Activated T-cell treated with anti-CD3 and anti-CD28 coated beads for 4 hours (primary cell): ENCODE measurements at places on chromosomes 4 and X.

DNA sequence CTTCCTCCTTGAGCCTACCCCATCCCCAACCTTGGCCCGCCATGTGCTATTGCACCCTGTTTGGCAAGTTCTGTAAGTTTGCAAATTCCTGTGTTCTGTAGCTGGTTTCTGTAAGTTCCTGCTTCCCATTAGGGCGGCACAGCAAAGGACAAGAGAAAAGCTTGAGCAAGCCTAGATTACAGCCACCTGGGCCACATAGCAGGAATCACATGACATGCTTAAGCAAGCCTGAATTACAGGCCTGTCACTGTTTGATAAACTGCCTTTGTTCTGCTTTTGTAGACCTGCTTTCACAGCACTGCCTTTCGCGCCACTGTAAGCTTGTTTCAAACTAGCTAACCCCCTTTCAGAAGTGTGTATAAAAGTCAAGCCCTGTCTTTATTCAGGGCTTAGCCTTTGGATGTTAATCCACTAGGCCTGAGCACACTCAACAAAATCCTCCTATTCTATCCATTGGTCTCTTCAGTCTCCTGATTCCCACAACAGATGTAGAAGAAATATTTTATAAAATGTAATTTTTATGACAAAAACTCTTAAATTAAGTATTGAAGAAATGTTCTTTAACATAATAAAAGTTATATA lies 906.8 kb upstream of the NDST4 start:
- DNase-seq: no peak

DNA sequence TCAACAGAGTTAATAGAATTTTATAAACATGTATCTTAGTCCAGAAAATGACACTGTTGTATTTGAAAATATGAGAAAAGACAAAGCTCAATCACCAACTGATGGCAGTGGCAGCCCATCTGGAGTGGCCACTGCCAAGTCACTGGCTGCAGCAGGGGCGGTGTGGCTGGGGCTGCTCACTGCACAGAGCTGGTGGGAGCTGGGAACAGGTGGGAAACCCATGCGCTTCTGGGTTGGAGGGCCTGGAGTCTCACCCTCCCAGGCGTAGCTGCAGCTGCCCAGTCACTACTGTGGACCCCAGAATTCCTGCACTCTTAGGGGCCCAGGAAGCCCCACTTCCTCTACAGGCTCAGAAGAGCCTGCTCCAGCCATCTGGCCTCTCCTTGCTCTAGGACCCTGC lies 251.8 kb upstream of the NDST4 start:
- no peak for DNase-seq

- DNase-seq: no peak
Observed at GRCh38 chr4:61379406-61379805, 179.3 kb downstream of the ADGRL3 start.

GRCh38 chrX:39613997-39614679 lies 483.6 kb downstream of the BCOR start:
- DNase-seq: peak; percentile 57

GRCh38 chr4:81030061-81030980 lies at the start of gene BMP3:
Gene BMP3, plus strand, starts transcription at chr4:81030708. Its CDS starts 577 bp downstream, at chr4:81031285.
- no peak for DNase-seq

- DNase-seq: no peak
Observed at GRCh38 chr4:176793060-176793605, 411 bp upstream of the VEGFC start.

GRCh38 chr4:168515222-168516011 lies 18.6 kb downstream of the PALLD start:
- no peak for DNase-seq

GRCh38 chr4:74990276-74990875 lies 57.5 kb downstream of the PARM1 start:
- DNase-seq: no peak
